ENCODE measurements at places on chromosomes 13 and 19.

- no peak for DNase-seq
Measured at GRCh38 chr13:35916146-35916545, 215.0 kb downstream of the DCLK1 start.

GRCh38 chr13:25847145-25847544 lies 204.7 kb downstream of the SHISA2 start:
- DNase-seq = no peak

GRCh38 chr13:58712191-58712590 lies 1080.6 kb downstream of the PCDH17 start:
- no peak for DNase-seq

- DNase-seq = no peak
Measured at GRCh38 chr13:51997641-51998330, 13.5 kb downstream of the ATP7B start.

GRCh38 chr13:112450904-112451240 lies 74.7 kb downstream of the SPACA7 start:
- no peak for DNase-seq

DNA sequence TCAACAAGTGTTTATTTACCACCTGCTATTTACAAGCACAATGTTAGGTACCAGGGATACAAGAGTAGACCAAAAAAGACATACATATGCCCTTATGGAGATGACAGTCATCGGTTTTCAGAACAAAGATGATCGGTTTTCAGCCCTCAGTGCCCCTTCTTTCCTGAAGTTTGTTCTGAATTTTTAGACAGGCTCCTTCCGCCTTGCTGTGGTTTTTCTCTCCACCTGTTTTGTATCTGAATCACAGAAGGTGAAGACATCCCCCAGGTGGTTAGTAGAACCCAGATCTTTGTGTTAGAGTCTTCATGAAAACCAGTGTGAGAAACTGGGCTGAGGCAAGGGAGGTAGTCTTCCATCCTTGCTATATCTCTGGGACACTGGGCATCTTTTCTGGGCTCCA lies 23.5 kb downstream of the ACTL9 start:
- no peak for DNase-seq

- DNase-seq = no peak
Measured at GRCh38 chr13:61013796-61014195, 401.9 kb downstream of the PCDH20 start.

DNA sequence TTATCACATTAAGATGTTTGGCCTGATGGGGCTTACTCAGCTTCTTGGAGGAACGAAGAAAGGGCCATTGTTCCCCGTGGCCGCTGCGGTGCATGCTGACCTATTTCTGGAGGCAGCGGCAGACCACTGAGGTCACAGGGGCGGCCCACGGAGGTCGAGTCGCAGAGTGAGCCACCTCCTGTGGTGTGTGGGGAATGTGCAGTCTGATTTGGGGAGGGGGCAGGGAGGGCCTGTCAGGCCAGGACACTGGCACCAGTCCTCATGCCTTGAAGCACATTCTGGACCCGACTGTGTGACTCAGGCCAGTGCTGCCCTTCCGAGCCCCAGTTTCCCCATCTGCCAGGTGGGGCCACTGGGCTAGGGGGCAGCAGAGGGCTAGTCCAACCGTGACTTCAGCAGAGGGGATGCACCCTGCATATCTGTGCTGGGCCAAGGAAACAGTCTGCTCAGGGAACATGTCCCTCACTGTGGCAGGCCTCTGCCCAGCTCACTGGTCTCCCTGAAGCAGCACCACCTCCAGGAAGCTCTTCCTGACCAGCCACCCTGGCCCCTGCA lies 6.3 kb downstream of the SLC7A10 start:
- peak; percentile 77 for DNase-seq

DNA sequence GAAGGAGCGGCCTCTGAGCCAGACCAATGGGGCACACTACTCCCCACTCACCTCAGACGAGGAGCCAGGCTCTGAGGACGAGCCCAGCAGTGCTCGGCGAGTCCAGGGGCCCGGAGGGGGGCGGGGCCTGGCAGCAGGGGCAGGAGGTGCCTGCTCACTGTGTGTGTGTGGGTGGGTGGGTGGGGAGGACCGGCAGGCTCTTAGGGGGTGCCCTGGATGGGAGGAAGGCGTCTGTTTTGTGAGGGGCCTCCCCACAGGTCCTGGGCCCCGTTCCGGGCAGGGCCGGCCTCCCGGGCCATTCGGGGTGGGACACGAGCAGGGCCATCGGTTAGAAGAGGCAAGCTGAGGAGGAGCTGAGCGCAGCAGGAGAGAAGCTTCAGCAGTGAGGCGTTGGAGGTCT lies 12.7 kb downstream of the PLEKHJ1 start:
- DNase-seq = no peak

DNA sequence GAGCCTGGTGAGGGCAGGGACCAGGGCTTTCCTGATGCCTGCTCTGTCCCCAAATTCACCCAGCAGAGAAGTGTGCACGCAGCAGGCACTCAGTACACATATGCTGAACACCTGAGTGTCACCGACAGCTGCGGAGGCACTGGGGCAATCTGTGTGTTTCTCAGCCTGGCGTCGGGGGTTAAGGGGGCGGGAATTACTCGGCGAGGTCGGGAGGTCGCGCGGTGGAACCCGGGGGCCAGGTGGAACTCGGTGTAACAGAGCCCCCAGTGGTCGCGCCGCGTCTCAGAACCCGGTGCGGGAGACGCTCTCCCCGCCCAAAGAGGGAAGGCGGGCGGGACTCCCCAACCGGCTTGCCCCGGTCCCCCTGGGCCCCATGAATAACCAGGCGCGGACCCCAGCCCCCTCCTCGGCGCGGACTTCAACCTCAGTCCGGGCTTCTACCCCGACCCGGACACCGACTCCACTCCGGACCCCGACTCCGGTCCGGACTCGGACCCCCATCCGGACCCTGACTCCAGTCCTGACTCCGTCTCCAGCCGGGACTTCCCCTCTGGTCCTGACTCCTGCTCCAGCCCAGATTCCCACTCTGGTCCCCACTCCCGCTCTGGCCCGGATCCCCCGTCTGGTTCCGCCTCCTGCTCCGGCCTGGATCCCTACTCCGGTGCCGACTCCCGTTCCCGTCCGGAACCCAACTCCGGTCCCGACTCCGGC lies at the start of gene SELENOV:
Gene SELENOV, plus strand, starts transcription at position 300 of the 711 bp plus-strand sequence. Its CDS starts 74 bp downstream, at position 374.
- peak; percentile 42 for DNase-seq

GRCh38 chr19:38616265-38616664 lies 1.5 kb downstream of the MAP4K1 start:
- DNase-seq = no peak

GRCh38 chr19:1136621-1137317 lies 33.0 kb downstream of the GPX4 start:
- DNase-seq = no peak

DNA sequence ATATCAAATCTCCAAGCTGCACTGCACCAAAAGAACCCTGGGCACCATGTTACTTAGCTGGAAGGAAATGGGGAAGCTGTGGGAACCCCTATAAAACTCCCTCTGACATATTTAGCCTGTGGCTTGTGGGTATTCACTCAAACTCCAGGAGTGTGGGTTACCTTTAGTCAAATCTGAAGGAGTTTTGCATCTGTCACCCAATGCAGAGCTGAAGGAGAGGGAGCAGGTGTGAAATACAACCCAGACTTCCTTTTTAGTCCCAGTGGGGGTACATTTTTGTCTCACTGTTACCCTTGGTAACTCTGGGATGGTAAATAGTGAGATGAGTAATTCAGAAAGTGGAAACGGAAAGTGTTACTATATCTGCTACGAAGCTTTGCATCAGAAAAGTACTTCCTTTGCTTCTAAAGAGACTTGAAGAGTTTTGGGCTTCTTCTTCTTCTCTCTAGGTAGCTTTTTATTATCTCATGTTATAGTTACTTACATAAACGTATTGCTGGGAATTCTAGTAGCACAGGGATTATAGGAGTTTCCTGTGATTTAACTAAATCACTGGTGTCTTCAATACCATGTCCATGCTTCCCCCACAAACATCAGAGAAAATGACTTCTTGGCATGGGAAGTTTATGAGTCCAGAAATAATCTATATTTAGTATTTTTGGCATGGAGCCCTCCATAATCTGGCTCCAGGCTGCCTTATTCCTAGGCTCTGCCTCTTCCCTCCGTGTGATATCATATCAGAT lies 105.9 kb downstream of the AKAP11 start:
- no peak for DNase-seq

- DNase-seq = no peak
Measured at GRCh38 chr13:110254151-110254679, 52.7 kb downstream of the COL4A1 start.

DNA sequence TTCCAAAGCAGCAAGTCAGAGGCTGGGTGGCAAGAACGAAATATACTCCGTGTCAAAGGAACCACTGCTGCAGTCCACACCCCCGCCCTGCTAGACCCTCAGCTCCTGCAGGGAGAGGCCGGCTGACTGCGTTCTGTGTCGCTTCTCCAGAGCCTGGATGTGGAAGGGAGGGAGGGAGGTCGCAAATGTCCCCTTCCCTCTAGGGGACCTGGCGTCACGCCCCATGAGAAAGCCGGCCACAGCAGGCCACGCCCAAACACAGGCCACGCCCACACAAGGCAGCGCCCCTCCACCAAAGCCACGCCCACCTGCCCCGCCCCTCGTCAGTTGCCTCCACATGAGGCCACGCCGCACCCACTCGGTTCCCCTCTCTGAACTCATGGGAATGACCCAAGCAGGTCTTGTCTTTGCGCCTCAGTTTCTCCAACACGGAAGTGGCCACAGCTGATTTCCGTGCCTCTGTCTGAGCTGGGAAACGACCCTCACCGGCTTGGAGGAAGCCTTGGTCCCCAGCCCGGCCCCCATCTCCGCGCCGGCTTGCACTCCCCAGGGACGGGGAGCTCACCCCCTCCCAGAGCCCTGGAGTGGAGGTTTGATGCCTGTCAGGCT lies 38.4 kb upstream of the TCF3 start:
- peak; percentile 53 for DNase-seq

GRCh38 chr19:8371011-8371804 lies 7.3 kb downstream of the ANGPTL4 start:
- DNase-seq = no peak

GRCh38 chr13:69793783-69794453 lies 313.7 kb upstream of the ATXN8OS start:
- no peak for DNase-seq

DNA sequence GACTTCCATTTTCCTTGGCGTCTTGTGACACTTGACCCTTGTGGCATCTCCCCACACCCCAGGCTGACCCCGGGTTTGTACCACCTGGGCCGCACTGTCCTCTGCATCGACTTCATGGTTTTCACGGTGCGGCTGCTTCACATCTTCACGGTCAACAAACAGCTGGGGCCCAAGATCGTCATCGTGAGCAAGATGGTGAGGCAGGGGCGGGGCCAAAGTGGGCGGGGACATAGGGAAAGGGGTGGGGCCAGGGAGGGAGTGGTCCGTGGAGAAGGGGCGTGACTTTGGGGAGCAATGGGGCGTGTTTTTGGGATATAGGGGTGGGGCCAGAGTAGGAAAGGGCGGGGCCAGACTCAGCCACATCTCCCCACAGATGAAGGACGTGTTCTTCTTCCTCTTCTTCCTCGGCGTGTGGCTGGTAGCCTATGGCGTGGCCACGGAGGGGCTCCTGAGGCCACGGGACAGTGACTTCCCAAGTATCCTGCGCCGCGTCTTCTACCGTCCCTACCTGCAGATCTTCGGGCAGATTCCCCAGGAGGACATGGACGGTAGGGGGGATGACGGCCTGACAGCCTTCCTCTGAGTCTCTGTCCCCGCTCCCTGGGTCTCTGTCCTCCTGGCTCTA lies 42.8 kb downstream of the TRPM4 start:
- no peak for DNase-seq

DNA sequence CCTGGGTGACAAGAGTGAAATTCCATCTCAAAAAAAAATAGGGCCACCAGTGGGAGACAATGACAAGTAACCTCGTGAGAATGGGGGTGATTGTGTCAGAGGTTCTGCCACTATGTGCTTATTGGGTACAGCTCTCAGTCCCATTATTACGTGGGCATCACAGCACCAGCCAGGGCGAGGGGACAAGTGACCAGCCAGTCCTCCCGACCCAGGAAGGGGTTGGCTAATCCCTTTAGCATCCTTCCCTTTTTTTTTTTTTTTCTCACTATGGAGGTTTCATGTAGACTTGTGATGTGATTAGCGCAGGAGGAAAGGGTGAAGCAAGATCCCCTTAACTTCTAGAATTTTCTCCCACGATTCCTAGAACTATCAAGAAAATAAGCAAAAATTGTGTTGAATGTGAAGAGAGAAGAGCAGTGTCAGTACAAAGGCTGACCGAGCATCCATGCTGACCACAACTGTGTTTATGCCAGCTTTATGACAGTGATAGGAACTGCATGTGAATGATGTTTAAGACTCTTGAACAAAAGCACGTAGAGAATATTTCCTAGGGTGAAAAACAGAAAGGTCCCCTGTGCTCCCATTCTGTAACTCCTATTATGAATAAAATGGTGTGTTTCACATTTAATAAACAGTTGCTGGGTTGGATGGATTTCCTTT lies 50.0 kb downstream of the ALOX5AP start:
- DNase-seq = no peak

GRCh38 chr13:111789420-111789819 lies 277.5 kb upstream of the SOX1 start:
- DNase-seq = peak; percentile 0

- no peak for DNase-seq
Measured at GRCh38 chr13:45873491-45874325, 22.2 kb upstream of the SIAH3 start.

GRCh38 chr19:15265850-15266248 lies 33.6 kb upstream of the EPHX3 start:
- no peak for DNase-seq

DNA sequence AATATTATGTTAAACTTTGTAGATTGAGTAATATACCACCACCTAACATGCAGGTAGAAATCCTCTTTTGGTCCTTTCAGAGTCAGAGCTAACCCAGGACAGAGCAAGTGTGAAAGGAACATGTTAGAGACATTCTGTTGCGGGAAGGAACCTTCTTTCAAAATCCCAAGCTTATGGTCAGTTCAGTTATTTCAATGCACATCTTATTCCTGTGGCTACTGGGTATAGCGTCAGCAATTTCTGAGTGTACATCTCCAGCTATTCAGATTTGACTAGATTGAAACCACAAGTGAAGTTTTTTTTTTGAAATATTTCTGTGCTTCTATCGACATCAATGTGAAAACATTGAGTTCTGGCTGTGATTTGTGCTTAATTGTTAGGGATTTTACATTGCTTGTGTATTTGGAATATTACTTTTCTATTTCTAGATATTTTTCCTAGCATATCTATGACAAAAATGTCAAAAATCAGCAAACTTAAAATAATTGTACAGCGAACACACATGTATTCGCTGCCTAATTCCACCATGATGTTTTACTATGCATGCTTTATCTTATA lies 165.3 kb downstream of the LMO7 start:
- no peak for DNase-seq

GRCh38 chr19:23949611-23950010 lies 34.9 kb downstream of the ZNF726 start:
- no peak for DNase-seq

GRCh38 chr19:29370276-29370675 lies 155.5 kb upstream of the VSTM2B start:
- no peak for DNase-seq

GRCh38 chr19:13932911-13933393 lies 5.3 kb downstream of the PODNL1 start:
- no peak for DNase-seq

GRCh38 chr19:55087542-55087901 lies 11.9 kb downstream of the EPS8L1 start:
- no peak for DNase-seq

GRCh38 chr19:44553478-44554171 lies 24.1 kb upstream of the CEACAM20 start:
- no peak for DNase-seq
